Glutamatergic neuron (in vitro differentiated cells): ENCODE measurements at places on chromosomes 2 and 18. TPM values are rescaled to one million over a fixed set of nuclear protein-coding genes. Genes with fewer than 3 reads are reported as not detected.

The SNRNP27 gene
- total RNA-seq = 93.7 TPM

The CREG2 gene
- 1.3 TPM for total RNA-seq

The VWC2L gene
- 0.15 TPM for total RNA-seq

The EMILIN1 gene
- total RNA-seq = 3.2 TPM

The DNAJC5G gene
- total RNA-seq = not detected

The CHAC2 gene
- total RNA-seq = 1.7 TPM

The ABCG8 gene
- total RNA-seq = not detected

The TUBA4B gene
- total RNA-seq = not detected

The GATA6 gene
- total RNA-seq = 0.42 TPM

The GPR155 gene
- total RNA-seq = 51.1 TPM

The TPO gene
- not detected for total RNA-seq

The ZNF892 gene
- total RNA-seq = 21.1 TPM

The GAL3ST2 gene
- total RNA-seq = 0.42 TPM

The DUSP19 gene
- total RNA-seq = 1.6 TPM

The FBXO41 gene
- total RNA-seq = 14.0 TPM

The MAP3K19 gene
- not detected for total RNA-seq

The TEX44 gene
- total RNA-seq = not detected

The ERBB4 gene
- 1.8 TPM for total RNA-seq
